ENCODE measurements at places on chromosomes 4 and X.

GRCh38 chr4:99640676-99641075 lies 17.0 kb downstream of the C4orf54 start:
- DNase-seq: no peak

- DNase-seq: no peak
Measured at GRCh38 chrX:83510510-83511062, 2.5 kb downstream of the POU3F4 start.

DNA sequence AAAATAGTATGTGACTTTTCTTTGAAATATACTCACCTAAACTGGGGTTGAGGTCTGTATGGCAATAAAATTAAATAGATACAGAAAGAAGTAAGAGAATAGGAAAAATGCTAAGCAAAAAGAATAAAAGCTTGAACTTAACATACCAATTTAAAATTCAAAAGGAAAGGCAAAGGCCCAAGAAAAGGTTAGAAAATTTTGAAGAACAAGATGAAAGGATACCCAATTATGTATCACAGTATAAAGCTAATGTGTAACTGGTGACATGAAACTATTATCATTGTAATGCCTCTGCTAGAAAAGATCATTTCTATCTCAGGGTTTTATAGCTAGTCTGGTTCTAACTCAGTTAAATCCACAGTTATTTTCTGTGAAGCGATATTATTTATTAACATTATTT lies 99.1 kb downstream of the PDLIM5 start:
- DNase-seq: no peak

DNA sequence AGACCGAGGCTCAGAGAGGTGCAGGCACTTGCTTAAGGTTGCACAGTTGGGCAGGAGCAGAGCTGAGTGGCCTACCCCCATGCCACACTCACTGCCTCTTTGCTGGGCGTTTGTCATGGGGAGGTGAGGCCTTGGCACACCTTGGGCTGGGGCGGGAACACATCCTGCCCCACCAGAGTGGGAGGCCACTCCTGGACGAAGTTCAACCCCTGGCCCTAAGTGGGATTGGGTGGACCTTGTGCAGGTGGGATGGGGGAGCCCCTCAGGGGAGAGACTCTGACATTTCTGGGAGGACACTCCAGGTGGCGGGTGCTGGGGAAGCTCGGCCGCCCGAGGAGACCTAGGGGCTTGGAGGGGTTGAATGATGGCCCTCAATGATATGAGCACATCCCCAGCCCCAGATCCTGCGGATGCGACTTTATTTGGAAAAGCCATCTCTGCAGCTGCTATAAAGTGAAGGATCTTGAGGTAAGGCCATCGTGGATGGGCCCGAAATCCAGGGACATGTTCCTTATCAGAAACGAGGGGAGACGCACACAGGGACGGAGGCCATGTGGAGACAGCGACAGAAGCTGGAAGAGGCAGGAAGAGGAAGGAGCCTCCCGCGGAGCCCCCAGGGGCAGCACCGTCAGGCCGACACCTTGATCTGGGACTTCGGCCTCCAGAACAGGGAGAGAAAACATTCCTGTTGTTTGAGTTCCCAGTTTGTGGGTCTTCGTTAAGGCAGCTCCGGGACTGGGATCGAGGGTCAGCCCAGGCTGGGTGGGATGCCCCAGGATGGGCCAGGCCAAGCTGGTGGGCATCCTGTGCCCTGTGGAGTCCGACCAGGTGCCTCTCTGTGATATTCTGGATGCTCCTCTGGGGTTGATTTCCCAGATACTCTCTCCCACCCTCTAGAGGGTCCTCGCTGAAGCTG lies 111.6 kb upstream of the LRPAP1 start:
- no peak for DNase-seq

GRCh38 chrX:136347706-136348105 lies 46.9 kb downstream of the ADGRG4 start:
- no peak for DNase-seq

GRCh38 chr4:123824524-123824923 lies 427.9 kb downstream of the SPRY1 start:
- DNase-seq: no peak

DNA sequence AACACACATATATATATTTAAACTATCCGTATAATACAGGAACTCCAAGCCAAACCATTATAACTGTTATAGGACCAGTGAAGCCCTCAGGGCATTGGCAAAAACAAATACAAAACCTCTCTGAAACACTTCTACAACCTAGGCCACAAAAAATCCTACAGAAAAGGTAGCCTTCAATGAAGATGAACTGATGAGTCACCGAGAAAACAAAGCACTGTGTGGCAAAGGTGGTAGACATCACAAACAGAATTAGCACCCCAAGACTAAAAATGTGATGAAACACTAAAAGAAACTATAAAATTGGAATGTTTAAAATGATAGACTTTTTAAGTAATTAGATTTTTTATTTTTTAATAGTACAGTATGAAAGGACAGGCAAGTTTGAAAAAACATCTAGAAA lies 5.5 kb upstream of the HSPA4L start:
- DNase-seq: no peak

- no peak for DNase-seq
Measured at GRCh38 chrX:44961817-44962607, 89.0 kb downstream of the KDM6A start.

DNA sequence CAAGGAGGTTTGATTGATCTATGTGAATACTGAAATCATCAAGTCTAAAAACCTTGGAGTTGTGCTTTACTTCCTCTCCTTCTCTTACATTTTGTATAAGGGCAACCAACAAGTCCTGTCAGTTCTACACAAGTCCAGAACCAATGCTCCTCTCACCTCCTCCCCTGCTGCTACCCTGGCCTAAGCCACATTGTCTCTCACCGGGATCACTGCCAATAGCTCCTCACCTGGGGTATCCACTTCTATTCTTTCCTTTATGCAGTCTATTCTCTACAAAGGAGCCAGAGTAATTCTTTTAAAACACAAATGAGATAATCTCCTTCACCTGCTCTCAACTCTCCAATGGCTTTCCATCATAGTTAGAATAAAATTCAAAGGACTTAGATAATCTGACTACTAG lies 13.3 kb upstream of the ARHGEF6 start:
- DNase-seq: no peak

GRCh38 chr4:16785793-16786527 lies 112.5 kb downstream of the LDB2 start:
- DNase-seq: no peak

- DNase-seq: no peak
Measured at GRCh38 chr4:133148690-133149363, at the start of gene PCDH10. Gene PCDH10, plus strand, starts transcription at chr4:133149294. Its CDS starts 847 bp downstream, at chr4:133150141.

GRCh38 chr4:93184053-93184452 lies 644.5 kb upstream of the ATOH1 start:
- no peak for DNase-seq

DNA sequence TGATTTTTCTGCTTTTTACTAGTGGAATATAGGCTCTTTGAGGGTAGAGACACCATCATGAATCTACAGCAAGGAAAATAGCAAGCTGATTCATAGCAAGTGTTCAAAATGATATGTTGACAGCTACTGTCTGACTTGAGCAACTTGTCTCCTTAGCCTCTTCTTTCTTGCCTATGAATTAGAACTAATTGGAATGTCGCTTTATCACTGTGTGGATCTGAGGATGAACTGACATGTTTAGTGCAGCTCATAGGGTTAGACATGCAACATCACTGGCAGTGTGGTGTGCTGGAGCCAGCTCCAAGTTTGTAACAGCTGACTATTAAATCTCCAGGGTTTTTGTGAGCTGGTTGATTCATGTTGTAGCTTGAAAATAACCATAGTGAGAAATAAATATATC lies 1068.4 kb downstream of the PCDH18 start:
- DNase-seq: no peak

- no peak for DNase-seq
Measured at GRCh38 chrX:110363244-110363643, 4.6 kb downstream of the RTL9 start.

DNA sequence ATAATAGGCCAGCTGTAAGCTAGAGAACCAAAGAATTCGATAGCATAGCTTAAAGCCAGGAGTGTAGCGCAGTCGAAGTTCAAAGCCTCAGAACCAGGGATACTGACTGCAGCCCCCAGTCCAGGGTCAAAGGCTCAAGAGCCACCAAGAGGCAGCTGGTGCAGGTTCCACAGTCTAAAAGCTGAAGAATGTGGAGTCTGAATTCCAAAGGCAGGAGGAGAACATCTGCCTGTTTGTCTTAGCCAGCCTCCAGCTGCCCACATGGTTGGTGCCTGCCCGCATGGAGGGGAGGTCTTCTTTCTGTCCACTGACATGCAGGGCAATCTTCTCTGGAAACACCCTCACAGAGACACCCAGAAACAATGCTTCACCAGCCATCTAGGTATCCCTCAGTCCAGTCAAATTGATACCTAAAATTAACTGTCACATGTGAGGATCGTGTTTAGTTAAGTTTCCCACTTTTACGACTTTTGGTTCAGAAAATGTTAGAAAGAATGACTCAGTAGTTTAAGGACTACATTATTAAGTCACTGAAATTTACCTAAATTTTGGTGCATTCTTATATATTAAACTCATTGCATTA lies 52.8 kb upstream of the RHOH start:
- DNase-seq: no peak

DNA sequence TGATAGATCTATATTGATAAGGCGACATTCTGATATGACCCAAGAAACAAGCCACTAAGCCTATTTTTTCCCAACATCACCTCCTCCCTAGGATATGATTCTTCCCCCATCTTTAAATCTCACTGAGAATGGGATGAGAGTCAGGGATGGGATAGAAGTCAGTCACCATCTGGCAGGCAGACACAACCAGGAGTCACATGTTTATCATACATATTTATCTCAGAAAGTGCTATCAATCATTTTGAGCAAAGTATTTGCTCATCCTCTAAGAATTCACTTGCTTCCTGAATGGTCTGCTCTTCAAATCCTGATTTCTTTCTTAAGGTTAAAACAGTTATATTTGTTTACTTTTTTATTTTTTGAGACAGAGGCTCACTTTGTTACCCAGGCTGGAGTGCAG lies 20.3 kb downstream of the DNAAF6 start:
- DNase-seq: no peak

GRCh38 chr4:127352220-127353113 lies 280.3 kb upstream of the INTU start:
- DNase-seq: no peak

- DNase-seq: no peak
Measured at GRCh38 chr4:143351774-143352451, 15.2 kb downstream of the GAB1 start.

GRCh38 chr4:52625216-52625615 lies 33.9 kb downstream of the USP46 start:
- DNase-seq: no peak

- no peak for DNase-seq
Measured at GRCh38 chr4:134539729-134540231, 338.2 kb upstream of the PABPC4L start.

DNA sequence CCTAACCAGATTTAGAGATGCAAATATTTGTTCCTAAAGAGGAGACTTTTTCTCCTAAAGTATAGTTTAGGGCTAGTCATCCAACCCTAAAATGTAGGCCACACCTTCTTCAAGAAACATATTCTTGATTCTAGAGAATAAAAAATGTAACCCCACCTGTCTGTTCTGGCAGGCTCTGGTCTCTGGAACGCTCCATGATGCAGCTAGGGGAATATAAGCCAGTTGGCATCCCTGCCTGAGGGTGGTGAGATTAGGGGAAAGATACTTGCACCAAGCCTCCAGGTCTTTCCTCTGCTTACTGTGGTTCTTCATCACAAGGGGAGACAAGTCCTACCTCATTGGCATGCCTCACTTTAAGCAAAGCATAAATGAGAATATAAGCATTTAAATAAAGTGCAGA lies 21.2 kb upstream of the TBC1D9 start:
- no peak for DNase-seq

DNA sequence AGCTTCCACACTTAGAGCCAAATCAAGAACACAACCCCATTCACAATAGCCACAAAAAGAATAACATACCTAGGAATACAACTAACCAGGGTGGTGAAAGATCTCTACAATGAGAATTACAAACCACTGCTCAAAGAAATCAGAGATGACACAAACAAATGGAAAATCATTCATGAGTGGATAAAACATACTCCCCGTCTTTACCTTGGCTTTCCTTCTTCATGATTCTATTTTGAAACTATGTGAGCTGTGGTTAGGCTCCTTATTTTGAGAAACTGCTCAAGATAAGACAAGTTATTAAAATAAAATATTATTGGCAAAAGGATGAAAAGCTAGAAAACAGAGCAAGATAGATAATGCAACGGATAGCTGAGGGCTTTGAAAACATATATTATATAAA lies 598.1 kb upstream of the FAT1 start:
- no peak for DNase-seq

GRCh38 chr4:72444092-72444491 lies 124.9 kb downstream of the ADAMTS3 start:
- DNase-seq: no peak

- peak; percentile 40 for DNase-seq
Measured at GRCh38 chr4:186144198-186144945, 39.9 kb downstream of the FAM149A start.

DNA sequence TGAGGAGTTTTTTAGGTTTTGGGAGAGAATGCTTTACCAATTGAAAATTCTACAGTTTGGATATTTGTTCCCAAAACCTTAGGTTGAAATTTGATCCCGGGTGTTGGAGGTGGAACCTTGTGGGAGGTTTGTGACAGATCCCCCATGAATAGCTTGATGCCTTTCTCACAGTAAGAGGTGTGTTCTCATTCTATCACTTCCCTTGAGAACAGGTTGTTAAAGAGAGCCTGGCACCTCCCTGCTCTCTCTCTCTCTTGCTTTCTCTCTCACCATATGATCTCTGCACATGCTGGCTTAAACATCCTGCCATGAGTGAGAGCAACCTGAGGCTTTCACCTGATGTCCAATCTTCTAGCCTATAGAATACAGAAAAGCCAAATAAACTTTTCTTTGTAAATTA lies 1475.5 kb upstream of the AGA start:
- no peak for DNase-seq

DNA sequence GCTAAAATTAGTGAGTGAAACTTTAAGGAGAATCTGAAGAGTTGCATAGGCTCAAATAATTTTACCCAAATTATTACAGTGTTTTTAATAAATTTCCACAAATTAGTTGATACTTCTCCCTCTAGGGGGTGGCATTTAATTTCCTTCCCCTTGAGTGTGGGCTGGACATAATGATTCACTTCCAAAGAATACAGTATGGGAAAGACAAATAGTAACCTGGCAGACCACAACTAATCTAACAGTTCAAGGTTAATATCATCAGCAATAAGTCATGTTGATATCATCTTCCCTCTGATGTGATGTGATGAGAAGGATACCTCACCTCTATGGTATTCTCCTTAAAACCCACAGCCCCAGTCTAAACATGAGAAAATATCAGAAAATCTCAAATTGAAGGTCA lies 15.5 kb downstream of the PFKFB1 start:
- DNase-seq: no peak

GRCh38 chr4:187444061-187444460 lies 551.5 kb upstream of the ZFP42 start:
- no peak for DNase-seq

DNA sequence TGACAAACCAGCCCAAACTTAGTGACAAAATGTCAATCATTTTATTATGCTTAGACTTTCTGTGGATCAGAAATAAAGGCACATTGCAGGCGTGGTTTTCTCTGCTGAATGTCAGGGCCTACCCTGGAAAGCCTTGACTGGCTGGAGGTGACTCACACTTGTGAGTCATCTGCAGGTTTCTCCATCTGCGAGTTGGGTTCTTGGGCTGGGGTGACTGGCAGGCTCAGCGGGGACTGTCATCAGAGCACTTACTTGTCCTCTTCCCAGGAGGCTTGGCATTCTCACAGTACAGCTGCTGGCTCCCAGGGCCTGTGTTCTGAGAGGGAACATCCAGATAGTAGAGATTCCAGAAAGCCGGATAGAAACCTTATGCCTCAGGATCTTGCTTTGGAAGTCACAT lies 153.8 kb upstream of the AGA start:
- no peak for DNase-seq

GRCh38 chr4:39285111-39285795 lies 80.9 kb downstream of the RFC1 start:
- DNase-seq: no peak

All from GM19239 (cell line).